ENCODE measurements at places on chromosomes 1 and 21.

DNA sequence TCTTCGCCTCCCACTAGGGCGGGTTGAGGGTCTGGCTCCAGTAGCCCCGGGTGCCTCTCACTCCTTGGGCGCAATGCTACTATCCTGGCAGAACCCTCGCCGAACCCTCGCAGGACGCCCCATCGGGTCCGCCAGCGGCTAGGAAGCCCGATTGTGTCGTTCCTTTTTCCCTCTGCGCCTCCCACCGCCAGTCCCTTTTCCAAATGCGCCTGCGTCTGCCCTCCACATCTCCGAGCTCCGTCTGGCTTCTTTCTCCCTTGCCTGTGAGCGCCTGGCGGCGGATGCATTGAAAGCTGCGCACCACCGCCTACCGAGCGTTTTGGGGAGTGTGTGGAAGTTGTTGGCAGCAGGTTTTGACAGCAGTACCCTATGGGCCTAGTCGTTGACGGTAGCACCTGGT is 1.0 kb upstream of the DIRAS3 start:
- no peak overlapping the region for H3K27ac ChIP-seq
- peak overlapping the region; percentile 15 for H3K4me3 ChIP-seq
- DNase-seq = peak; percentile 77
- H3K27me3 ChIP-seq = no peaks in the 10 kb centered on the region
- H3K36me3 ChIP-seq = no peaks in the 10 kb centered on the region
- no peaks in the 10 kb centered on the region for H3K4me1 ChIP-seq

DNA sequence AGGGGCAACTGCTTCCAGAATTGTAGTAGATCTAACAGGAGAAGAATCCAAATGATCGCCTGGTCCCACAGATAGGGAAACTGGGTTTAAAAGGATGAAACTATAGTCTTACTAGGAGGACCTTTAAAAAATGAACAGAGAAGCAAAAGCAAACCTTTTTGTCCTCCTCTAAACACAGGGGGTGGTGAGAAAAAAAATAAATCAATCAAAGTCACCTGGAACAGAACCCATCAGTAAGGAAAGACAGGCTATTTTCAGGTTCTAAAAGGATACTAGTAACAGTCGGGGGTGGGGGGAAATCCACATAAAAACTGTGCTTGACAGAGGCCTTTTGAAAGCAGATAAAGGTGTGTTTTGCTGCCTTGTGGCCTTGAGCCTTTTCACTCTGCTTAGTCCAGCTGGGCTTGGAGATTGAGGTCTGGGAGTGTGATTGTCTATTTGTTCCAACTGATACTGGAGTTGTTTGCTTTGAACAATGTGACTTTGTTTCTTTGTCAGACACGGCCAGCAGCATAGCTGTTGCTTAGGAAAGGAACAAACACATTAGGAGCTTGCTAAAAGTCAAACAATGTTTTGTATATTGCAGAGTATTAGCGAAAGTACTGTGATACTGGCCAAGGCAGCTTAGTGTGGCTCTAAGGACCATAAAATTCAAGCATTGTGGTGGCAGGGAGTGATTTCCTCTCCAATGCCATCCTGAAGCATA is 141.1 kb upstream of the IRF2BP2 start:
- H3K36me3 ChIP-seq = no peaks in the 10 kb centered on the region
- no peak overlapping the region for H3K4me3 ChIP-seq
- H3K27ac ChIP-seq = peak overlapping the region; percentile 85
- DNase-seq = peak; percentile 58

DNA sequence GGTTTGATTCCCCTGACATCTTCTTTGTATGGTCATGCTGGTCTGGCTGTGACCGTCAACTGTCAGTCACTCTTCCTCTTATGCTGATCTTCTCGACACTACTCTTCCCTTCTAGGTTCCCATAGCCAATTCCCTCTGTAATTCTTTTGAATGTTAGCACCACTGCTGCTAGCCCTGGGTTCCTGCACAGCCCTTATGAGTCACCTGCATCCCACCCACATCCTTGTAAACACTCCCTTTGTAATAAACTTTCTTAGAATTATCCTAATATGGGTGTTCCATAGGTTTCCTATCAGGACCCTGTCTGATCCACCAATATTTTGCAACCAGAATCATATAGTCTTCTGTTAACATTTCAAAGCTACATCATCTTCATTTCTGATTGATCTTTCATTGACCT is 37.1 kb downstream of the JUN start:
- H3K27me3 ChIP-seq = no peaks in the 10 kb centered on the region
- no peak overlapping the region for H3K4me3 ChIP-seq
- no peak overlapping the region for H3K27ac ChIP-seq
- no peaks in the 10 kb centered on the region for H3K36me3 ChIP-seq
- H3K4me1 ChIP-seq = no peaks in the 10 kb centered on the region
- no peak for DNase-seq

DNA sequence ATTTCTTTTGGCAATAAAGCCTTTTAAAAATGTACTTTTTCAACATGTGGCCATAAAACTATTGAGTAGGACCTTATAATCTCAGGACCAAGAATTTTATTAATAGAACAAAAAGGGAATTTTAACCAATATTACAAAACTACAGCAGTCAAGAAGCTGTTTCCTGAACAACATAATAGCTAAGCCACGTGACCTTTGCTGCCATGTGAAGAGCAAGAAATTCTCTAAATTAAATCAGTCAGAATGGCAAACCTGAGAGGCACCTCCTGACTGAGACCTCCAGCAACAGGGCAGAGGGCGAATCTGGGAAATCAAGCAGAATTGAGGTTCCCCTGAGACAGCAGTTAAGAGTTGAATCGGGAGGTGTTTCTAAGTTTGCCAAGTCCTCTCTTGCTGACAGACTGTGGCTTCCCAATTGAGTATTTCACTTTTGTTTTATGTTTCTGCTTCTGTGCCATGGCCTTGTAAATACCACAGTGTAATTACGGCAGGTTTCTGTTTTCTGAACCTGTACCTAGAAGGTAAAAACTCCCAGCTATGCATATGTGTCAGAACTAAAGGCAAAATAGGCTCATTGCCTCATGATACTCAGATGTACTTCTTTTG is 358.4 kb downstream of the NTNG1 start:
- no peaks in the 10 kb centered on the region for H3K4me1 ChIP-seq
- no peaks in the 10 kb centered on the region for H3K27me3 ChIP-seq
- no peak overlapping the region for H3K4me3 ChIP-seq
- H3K36me3 ChIP-seq = no peaks in the 10 kb centered on the region

GRCh38 chr1:47997289-47998200 is at the start of gene TRABD2B:
Gene TRABD2B (minus strand): TSS chr1:47997385.
- peak; percentile 89 for DNase-seq
- H3K27ac ChIP-seq = peak within 1 kb of the TSS; percentile 81
- H3K4me3 ChIP-seq = peak within 1 kb of the TSS; percentile 80
- H3K4me1 ChIP-seq = no peaks in the 10 kb centered on the region
- H3K36me3 ChIP-seq = no peaks in the 10 kb centered on the region
- H3K27me3 ChIP-seq = peaks cover 19% of the 10 kb centered on the region

GRCh38 chr1:81682490-81682889 is 118.2 kb upstream of the ADGRL2 start:
- H3K4me3 ChIP-seq = no peak overlapping the region
- H3K4me1 ChIP-seq = peaks cover 27% of the 10 kb centered on the region
- H3K27ac ChIP-seq = no peak overlapping the region
- no peak for DNase-seq
- H3K36me3 ChIP-seq = no peaks in the 10 kb centered on the region

- peak overlapping the region; percentile 79 for H3K4me3 ChIP-seq
- peak overlapping the region; percentile 98 for H3K27ac ChIP-seq
- H3K27me3 ChIP-seq = no peaks in the 10 kb centered on the region
- DNase-seq = no peak
- peaks cover 14% of the 10 kb centered on the region for H3K4me1 ChIP-seq
Observed at GRCh38 chr21:39182016-39182415, 1.2 kb downstream of the PSMG1 start.

GRCh38 chr1:45617618-45618017 is 6.2 kb downstream of the CCDC17 start:
- no peak for DNase-seq
- H3K36me3 ChIP-seq = no peaks in the 10 kb centered on the region
- H3K27me3 ChIP-seq = no peaks in the 10 kb centered on the region

- no peaks in the 10 kb centered on the region for H3K4me1 ChIP-seq
- H3K36me3 ChIP-seq = no peaks in the 10 kb centered on the region
- DNase-seq = peak; percentile 84
- no peak within 1 kb of the TSS for H3K27ac ChIP-seq
- H3K4me3 ChIP-seq = peak within 1 kb of the TSS; percentile 3
Observed at GRCh38 chr1:154567386-154568156, at the start of gene CHRNB2. Gene CHRNB2 (plus strand): TSS chr1:154567778. CDS start chr1:154568045, 267 bp downstream.

DNA sequence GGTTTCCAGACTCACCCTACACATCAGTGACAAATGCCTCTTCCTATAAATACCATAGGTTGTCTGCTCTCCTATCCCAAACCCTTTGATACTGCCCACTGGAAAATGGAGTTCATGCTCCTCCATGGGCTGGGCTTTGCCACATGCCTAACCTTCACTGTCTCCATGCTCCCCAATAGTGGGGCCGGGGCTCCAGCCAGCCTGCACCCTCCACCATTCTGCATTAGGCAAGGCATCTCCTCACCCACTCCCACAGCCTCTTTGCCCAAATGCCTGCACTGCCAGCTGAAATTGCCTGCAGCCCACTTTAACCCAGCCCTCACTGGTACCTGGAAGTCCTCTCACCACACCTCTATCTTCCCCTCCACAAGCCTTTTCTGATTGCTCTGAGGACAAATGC is 18.2 kb upstream of the MPZL1 start:
- H3K4me3 ChIP-seq = no peak overlapping the region
- no peak for DNase-seq
- H3K27ac ChIP-seq = no peak overlapping the region
- H3K27me3 ChIP-seq = no peaks in the 10 kb centered on the region

DNA sequence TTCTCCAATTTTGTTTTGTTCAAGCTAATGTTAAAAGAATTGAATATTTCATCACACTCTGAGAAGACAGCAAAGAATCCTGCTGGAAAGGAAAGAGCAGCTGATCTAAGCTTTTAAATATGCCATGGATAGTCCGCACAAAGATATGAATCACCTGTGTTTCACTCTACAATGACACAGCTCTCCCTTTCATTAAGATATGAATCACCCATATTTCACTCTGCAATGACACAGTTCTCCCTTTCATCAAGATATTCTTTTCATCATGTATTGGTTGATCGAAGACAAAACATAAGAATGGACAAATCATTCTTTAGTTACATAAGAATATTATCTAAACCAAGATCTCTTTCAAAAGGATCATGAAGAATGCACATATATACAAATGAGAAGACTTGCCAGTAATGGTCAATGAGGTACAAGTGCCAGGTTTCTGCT is 367.3 kb downstream of the SMYD3 start:
- no peaks in the 10 kb centered on the region for H3K36me3 ChIP-seq
- peaks cover 7% of the 10 kb centered on the region for H3K4me1 ChIP-seq
- DNase-seq = no peak
- no peak overlapping the region for H3K4me3 ChIP-seq
- no peak overlapping the region for H3K27ac ChIP-seq

DNA sequence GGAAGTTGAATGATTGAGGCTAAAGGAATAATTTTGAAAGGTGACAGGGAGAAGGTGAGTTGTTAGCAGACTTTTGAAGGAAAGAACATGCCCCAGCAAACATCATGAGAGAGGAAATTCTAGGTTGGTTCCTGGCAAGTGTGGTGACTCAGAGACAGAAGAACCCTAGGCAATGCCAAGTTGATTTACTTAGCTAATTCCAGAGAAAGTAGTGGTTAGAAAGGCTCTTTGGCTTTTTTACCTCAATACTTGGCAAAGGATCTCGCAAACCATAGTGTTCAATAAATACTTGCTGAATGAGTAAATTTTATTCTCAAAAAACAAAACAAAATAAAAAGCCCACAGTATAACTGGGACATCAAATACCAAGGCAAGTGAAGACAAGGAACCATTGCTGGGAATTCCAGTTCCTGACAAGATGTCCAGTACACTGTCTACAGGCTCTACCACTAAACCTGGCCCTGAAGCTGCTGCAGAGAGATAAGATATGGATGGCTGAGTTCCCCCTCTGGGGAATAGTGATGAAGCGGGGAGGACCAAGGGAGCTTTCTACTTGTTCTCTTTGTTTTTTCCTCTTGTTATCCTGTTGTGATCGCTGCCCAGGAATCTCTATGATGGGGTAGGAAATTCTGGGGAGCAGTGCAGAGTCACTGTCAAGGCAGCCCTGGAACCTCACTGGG is 48.2 kb downstream of the IL12RB2 start:
- H3K27ac ChIP-seq = no peak overlapping the region
- H3K27me3 ChIP-seq = no peaks in the 10 kb centered on the region
- no peak overlapping the region for H3K4me3 ChIP-seq
- H3K4me1 ChIP-seq = no peaks in the 10 kb centered on the region
